ENCODE measurements at places on chromosomes 6 and 20.

DNA sequence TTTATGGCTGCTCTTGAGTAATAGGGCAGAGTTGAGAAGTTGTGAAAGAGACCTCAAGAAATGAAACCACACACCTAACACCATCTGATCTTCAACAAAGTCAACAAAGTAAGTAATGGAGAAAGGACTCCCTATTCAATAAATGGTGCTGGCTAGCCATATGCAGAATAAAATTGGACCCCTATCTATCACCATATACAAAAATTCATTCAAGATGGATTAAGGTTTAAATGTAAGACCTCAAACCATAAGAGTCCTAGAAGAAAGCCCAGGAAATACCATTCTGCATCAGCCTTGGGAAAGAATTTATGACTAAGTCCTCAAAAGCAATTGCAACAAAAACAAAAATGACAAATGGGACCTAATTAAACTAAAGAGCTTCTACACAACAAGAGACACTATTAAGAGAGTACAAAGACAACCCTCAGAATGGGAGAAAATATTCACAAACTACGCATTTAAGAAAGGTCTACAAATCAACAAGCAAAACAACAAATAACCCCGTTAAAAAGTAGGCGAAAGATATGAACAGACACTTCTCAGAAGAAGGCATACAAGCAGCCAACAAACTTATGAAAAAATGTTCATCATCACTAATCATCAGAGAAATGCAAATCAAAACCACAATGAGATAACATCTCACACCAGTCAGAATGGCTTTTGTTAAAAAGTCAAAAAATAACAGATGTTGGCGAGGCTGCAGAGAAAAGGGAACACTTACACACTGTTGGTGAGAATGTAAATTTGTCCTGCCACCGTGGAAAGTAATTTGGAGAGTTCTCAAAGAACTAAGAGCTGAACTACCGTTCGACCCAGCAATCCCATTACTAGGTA is 4.0 kb downstream of the MAP3K5 start:
- no peak for DNase-seq

DNA sequence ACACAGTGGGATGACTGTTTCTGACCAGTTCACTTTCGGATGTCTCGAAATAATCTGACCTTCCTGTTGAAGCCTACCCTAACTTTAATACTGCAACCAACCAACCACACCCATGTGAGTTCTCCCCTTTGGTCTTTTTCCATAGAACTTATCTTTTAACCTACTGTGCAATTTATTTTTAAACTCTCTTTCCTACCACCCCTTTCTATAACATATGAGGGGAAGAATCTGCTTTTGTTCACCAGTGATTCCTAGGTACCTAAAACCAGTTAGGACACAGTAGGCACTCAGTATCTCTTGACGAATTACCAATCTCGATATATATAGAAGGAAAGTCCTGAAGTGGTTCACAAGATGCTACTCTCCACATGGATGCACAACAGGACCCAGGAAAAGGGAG is 7.0 kb downstream of the COX7A2 start:
- no peak for DNase-seq

GRCh38 chr20:24146231-24146634 is 157.7 kb upstream of the GGTLC1 start:
- no peak for DNase-seq

GRCh38 chr6:44401138-44401537 is 13.6 kb downstream of the CDC5L start:
- DNase-seq = no peak

DNA sequence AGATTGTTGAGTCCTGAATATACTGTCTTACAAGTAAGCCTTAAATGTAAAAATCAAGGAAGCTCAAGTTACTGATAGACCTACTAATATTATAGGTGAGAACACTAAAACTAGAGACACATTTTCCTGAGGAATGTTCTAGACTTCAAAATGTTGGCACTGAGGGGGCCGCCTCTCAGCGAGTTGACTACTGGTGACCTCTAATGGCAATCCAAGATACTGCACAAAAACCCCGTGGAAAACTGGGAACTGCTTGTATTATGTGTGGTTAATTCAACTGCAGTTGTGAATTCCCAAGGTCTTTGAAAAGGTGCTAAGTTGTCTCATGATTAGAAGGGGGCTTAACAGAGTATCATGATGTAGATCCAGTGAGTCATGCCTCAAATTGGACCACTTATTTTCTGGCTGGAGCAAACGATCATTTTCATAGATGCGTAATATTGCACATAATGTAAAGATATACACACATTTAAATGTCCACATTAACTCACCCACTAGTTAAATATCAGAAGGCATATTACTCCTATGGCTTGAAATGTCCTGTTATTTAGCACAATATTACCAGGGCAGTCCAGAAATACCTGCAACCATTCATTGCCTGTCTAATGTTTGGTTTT is 336.2 kb downstream of the FOXA2 start:
- DNase-seq = no peak

- no peak for DNase-seq
These were observed 3.5 kb downstream of the SUMO4 start for GRCh38 chr6:149403534-149403933.

GRCh38 chr6:35497571-35498421 is 917 bp upstream of the TEAD3 start:
- DNase-seq = no peak

DNA sequence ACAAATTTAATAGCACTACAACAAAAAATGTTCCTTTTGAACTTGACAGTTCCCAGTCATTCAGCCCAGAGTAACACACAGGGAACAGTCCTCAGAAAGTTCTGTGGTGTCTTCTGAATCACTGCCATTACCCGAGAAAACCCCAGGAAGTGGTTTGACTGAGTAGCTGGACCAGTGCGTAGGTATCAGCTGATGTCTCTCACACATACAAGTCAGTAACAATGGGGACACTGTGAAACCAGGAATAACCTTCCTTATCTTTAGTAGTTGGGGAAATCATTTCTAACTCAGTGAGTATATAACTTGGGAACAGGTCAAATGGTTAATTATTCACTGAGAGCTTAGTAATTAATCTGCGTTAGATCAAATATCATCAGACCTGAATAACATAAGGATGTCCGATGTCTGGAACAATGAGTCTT is 73.1 kb downstream of the HIVEP2 start:
- no peak for DNase-seq
